Left kidney (tissue), 8 donors: ENCODE measurements at places on chromosomes 13 and 19. TPM values are rescaled to one million over a fixed set of nuclear protein-coding genes. Genes with fewer than 3 reads are reported as not detected.

DNA sequence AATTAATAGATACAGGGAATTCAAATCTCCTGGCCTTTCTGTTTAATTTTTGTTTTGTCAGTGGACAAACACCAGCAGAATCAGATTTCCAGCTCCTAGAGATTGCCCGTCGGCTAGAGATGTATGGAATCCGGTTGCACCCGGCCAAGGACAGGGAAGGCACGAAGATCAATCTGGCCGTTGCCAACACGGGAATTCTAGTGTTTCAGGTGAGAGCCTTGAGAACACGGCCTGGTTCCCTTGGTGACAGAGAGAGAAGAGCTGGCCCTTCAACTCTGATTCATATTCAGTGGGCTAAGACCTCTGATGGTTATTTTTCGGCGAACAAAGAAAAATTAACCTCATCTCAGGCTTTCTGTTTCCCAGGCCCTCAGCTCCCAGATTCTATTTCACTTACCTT lies 191.3 kb downstream of the STK24 start:
- DNase-seq, result no peak

DNA sequence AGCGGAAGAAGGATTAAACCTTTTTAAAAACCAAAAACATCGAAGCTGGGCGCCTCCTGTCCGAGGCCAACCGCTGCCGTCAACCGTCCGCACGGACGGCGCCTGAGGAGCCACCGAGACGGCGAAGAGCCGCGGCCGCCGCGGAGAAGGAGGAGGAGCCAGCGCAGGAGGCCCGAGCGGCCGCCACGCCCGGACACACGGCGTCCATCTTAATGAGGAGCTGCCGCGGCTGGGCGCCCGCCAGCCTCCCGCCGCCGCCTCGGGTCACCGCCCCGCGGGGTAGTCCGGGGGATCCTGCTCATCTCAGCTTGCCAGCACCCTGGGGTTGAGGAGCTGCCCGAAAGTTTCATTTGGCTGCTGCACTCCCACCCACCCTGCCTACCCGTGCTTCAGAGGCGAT lies 10.6 kb downstream of the ZSCAN1 start:
- no peak for DNase-seq

Gene PRODH2
- polyA plus RNA-seq, result 39.3 TPM

GRCh38 chr13:53144826-53145225 lies 116.2 kb downstream of the OLFM4 start:
- no peak for DNase-seq

DNA sequence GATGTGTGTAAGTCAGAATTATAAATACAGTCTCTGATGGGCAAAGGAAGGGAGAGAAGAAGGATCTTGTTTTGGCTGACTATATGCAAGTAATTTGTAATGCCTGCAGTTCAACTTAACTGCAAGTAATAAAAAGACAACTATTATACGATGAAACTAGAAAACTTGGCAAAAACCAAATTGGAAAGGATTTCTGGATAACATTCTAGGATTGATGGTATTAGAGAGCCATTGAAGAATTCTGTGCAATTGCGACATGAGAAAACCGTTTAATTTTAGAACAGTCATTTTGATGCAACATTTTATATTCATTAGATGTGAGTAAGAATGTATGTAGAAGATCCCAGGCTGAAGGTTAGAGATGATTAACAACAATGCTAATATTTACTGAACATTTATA lies 1334.1 kb downstream of the EFNB2 start:
- no peak for DNase-seq
